ENCODE measurements at places on chromosomes 11 and 22.
A peak's percentile ranks its signal among the peaks of the same experiment; 100 is the strongest.

GRCh38 chr22:17159504-17159951 is 451 bp upstream of the HDHD5 start:
- DNase-seq = no peak

GRCh38 chr11:73197348-73197747 is 20.7 kb upstream of the P2RY2 start:
- DNase-seq = no peak

- peak; percentile 82 for DNase-seq
These were observed at the start of gene DRG1 for GRCh38 chr22:31399211-31400022. DRG1 (plus strand) TSS chr22:31399604; CDS start chr22:31399684, 80 bp downstream.

- no peak for DNase-seq
These were observed 39.3 kb downstream of the RPL27A start for GRCh38 chr11:8721609-8722500.

- no peak for DNase-seq
These were observed 343.6 kb upstream of the MTNR1B start for GRCh38 chr11:92625894-92626293.

GRCh38 chr11:113675565-113675964 is 30.5 kb downstream of the TMPRSS5 start:
- DNase-seq = no peak

DNA sequence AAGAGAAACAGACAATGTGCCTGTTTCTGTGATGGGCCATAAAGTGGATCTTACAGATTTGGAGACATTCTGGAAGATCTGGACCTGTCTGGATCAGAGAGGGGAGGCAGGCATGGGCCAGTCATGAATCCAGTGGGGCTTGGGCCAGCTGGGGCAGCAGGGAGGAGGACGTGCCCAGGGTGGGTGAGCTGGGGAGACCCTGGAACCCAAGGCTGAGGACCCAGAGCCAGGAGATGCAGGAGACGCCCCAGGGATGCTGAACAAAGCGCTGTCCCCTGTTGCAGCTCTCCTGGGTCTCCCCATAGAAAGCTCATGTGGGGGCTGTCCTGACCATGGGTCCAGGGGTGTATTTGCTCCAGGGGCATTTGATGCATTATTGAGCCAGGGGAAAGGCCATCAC is 1.5 kb upstream of the APOBEC3A start:
- no peak for DNase-seq

DNA sequence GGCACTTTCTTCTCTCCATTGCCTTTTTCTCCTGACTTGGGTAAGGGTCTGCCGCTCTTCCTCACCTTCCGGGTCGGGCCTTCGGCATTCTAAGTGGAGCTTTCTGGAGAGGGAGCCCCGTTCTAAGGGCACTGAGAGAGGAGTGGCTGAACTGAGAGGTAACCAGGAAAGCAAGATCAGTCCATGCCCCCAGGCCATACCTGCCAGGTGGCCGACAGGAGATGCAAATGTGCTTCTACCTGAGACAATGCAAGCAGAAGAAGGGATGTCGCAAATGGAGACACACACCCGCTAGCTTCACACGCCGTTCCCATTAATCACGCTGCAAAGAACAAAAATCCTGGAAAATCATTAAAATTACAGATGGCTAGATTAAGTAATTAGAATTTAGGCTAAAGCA is 156.4 kb upstream of the TBCEL start:
- no peak for DNase-seq

GRCh38 chr11:45756384-45757010 is 48.5 kb upstream of the SLC35C1 start:
- no peak for DNase-seq

GRCh38 chr11:79160791-79161403 is 279.9 kb downstream of the TENM4 start:
- no peak for DNase-seq

GRCh38 chr11:47236482-47236881 is 12.1 kb downstream of the ACP2 start:
- no peak for DNase-seq

GRCh38 chr22:16777284-16777924 is 47.8 kb downstream of the XKR3 start:
- no peak for DNase-seq

DNA sequence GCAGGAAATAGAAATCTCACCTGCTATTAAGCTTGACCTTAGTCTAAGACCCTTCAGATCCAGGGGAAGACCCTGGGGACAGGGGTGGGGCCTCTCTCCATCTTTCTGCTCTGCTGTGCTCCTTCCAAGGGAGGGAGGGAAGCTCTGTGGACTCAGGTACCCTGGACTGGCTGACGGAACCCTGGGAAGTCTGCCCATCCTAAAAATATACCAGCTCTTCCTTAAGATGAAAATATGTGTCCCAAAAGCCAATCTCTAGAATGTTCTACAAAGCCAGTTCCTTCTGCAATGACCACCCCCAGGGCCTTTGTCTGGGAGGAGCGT is 73.7 kb downstream of the RTL6 start:
- no peak for DNase-seq

- no peak for DNase-seq
These were observed 74.0 kb upstream of the PHF21B start for GRCh38 chr22:45083659-45084305.

- no peak for DNase-seq
These were observed 1.1 kb downstream of the SRSF8 start for GRCh38 chr11:95067841-95068219.

DNA sequence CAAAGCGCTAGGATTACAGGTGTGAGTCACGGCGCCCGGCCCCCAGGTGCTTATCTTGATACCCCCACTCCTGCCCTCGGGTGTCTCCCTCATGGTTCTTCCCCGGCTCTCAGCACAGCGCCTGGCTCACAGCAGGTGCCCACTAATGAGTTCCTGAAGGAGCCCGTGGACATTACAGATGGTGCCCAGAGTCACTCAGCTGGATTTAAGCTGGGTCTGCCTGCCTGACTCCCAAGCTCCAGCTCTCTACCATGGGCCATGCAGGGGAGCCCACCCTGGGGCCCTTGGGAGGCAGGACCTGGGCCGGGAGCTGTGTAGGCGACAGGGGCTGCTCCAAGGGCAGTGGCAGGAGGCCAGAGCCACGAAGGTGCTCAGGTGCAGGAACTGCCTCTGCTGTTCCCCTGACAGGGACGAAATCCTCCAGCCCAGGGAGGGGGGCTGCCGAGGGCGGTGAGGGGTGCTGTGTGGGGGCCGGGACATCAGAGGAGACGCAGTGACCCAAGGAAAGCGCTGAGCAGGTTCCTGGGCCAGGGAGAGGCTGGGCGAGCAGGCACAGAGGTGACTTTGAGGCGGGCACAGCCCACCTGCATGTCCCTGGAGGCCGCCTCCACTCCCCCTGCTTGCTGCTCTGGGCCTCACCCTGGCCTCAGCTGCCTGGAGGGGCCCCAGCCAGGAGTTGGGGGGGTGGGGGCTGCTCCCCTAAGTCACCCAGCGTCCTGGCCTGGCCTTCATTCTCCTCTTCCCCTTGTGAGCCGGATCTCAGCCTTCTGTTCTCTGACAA is 14.6 kb upstream of the FLRT1 start:
- no peak for DNase-seq

GRCh38 chr11:118659314-118659952 is 20.0 kb downstream of the TREH start:
- DNase-seq = no peak

- no peak for DNase-seq
These were observed 2.0 kb upstream of the MS4A10 start for GRCh38 chr11:60783141-60783484.

DNA sequence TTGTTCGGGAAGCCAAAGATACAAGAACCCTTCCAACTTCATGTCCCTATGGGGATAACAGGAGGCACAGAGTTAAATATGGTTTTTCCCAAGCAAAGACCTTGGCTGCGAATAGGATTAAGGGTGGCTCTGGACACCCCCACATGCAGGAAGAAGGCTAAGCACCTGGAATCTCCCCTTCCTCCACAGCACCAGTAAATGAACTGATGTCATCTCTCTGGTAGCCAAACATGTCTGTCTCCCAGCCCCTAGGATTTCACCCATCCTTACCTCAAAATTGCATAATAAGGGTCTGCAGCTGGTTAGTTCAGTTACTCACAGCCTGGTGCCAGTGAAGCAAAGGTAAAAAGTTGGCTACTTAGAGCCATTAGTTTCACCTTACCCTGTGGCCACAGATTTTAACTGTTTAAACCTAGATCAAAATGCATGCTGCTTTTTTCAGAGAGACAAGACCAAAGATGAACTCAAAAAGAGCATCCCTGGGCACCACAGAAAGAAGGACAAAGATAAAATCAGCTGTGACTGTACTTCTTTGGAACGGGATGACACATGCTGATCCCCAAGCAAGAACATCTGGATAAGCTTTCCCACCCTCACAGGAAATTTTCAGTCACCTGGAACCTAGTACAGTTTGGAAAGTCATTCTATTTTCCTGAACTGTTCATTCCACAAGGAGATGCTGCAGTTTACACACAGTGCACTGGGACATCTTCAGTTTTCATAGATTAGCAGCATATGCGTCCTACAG is 77.2 kb upstream of the AKIP1 start:
- no peak for DNase-seq

DNA sequence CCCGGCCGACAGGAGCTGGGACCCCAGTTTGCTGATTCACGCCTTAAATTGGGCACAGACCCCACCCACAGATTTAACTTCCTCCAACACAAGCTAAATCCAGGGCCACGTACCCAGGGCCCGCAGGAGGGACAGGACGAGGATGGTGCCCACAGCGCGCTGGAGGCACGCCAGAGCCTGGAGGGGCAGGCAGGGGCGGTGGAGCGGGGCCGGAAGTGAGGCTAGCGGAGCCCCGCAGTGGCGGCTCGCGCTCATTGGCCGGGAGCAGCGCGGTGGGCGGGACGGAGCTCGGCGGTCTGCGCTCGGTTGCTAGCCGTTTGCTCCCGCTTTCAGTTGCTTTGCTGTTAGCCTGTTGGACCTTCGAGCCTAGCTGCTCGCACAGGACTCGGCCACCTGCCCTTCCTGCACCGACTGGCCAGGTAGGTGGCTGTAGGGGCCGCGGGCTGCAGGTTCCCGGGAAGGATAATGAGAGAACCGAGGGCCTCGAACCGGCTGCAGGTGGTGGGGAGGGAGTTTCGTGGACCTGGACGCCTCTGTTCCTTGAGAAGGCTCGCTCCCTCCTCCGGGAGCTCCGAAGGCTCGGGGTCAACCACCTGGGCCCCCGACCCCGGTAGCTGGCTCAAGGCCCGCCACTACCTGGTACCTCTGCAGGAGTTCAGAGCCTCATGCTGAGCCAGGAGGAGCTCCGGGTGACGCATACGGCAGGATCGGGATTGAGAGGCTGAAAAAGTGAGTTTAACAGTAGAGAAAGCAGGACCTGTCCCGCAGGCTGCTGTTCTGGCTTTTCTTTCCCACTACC is at the start of gene CCDC134:
TSS of gene CCDC134 (plus strand) at position 332 of the 799 bp plus-strand sequence. CDS start 8,212 bp downstream, outside the sequence.
- DNase-seq = peak; percentile 55

GRCh38 chr11:125210066-125210465 is 45.5 kb downstream of the PKNOX2 start:
- DNase-seq = no peak

GRCh38 chr11:119607726-119608125 is 121.3 kb downstream of the NECTIN1 start:
- DNase-seq = no peak

DNA sequence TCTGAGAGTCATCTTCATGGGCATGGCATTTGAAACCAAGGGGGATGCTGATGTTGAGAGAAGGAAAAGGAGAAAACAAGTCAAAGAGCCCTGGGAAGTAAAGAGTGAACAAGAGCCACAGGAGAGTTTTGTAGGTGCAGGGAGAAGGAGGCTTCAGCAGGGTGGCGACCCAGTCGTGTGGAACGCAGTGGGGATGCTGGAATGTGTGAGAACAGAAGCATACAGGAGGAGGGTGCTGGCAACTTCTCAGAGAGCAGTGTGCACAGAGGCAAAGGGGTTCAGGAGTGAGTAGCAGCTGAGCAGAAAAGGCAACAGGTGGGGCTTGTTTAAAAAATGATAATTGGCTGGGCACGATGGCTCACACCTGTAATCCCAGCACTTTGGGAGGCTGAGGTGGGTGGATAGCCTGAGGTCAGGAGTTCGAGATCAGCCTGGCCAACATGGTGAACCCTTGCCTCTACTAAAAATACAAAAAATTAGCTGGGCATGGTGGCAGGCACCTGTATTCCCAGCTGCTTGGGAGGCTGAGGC is 75.8 kb upstream of the PLET1 start:
- DNase-seq = no peak

DNA sequence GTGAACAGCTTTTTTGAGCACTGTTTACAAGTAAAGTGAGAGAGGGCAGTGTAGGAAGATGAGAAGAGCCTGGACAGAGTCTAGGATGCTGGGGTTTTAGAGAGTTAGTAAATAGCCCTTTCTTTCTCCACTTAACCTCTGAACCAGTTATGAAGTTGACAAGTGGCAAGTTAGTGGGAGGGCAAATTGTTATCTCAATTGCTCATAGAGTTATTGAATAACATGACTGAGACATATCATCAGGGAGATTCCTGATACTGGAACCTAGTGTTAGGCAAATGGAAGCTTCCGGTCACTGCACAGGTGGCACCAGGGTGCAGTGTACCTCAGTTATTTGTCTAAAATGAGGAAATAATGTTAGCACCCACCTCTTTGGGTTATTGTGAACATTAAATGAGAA is 57.8 kb upstream of the PTPN5 start:
- DNase-seq = no peak

GRCh38 chr11:106477776-106478175 is 400.3 kb downstream of the AASDHPPT start:
- DNase-seq = no peak

DNA sequence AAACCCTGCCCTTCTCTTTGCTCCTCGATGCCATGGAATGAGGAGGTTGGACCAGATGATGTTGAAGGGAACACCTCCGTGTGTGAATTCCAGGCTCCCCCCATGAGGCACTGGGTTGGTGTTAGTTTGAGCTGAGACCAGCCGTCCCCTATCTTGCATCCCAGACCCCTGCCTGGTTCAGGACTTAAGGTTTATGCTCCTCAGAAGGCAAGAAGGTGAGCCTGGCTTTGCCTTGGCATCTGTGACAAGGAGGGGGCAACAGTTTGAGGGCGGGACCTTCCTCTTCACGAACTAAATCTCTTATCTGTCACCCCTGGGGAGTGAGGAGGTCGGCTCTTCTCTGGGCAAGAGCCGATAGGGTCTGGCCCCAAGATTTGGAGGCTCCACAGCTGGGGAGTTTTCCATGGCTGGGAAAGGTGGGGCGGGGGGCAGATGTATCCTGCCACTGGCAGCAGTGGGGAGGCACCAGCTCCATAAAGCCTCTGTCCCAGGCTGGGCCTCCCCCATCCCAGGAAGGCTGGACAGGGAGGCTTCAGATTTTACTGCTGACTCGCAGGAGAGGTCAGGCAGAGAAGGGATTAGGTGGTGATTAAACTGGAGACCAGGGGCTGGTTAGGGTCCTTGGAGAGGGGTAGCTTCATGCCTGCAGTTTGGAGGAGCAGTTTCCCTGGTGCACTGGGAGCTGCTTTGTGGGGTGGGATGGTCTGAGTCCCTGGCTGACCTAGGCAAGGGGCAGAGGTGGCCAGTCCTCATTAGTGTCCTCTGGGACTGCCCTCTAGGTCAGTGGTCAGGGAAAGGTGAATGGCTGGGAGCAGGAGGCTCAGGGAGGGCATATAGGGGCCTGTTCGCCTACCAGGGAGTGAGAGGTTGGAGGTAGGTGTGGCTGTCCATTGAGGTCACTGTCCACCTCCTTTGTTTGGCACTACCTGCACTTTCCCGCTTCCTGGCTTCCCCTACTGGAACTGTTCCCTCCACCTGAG is 1.1 kb downstream of the SEC14L2 start:
- no peak for DNase-seq
